Muscle of leg (tissue), 16 donors: ENCODE measurements at places on chromosomes 5 and 9. TPM values are rescaled to one million over a fixed set of nuclear protein-coding genes. Genes with fewer than 3 reads are reported as not detected.

GRCh38 chr9:137956039-137956438 lies 78.5 kb downstream of the CACNA1B start:
- DNase-seq: no peak

GRCh38 chr9:110815361-110815760 lies 146.8 kb downstream of the MUSK start:
- DNase-seq: peak; percentile 24

GRCh38 chr5:16784843-16785791 lies 151.0 kb downstream of the MYO10 start:
- DNase-seq: no peak

The ADAMTSL1 gene
- total RNA-seq: 25.0 TPM

GRCh38 chr5:139864716-139865483 lies 69.3 kb downstream of the PSD2 start:
- DNase-seq: no peak

The ABLIM3 gene
- 33.2 TPM for total RNA-seq

DNA sequence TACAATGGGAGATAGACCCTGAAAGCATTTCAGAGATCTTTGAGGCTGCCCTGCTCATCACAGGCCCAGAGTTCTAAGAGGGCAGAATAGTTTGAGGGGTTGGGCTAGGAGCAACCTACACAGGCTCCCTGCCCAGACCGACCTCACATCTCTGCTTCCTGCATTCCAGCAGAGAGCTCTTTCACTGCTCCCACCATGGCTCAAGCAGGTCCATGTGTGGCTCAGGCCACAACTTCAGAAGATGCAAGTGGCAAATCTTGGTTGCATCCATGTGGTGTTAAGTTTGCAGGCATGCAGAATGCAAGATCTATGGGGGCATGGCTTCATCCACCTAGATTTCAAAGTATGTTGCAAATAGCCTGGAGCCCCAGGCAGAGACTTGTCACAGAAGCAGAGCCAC lies 39.0 kb downstream of the GDA start:
- no peak for DNase-seq

GRCh38 chr5:31768046-31768445 lies 129.1 kb downstream of the PDZD2 start:
- no peak for DNase-seq

DNA sequence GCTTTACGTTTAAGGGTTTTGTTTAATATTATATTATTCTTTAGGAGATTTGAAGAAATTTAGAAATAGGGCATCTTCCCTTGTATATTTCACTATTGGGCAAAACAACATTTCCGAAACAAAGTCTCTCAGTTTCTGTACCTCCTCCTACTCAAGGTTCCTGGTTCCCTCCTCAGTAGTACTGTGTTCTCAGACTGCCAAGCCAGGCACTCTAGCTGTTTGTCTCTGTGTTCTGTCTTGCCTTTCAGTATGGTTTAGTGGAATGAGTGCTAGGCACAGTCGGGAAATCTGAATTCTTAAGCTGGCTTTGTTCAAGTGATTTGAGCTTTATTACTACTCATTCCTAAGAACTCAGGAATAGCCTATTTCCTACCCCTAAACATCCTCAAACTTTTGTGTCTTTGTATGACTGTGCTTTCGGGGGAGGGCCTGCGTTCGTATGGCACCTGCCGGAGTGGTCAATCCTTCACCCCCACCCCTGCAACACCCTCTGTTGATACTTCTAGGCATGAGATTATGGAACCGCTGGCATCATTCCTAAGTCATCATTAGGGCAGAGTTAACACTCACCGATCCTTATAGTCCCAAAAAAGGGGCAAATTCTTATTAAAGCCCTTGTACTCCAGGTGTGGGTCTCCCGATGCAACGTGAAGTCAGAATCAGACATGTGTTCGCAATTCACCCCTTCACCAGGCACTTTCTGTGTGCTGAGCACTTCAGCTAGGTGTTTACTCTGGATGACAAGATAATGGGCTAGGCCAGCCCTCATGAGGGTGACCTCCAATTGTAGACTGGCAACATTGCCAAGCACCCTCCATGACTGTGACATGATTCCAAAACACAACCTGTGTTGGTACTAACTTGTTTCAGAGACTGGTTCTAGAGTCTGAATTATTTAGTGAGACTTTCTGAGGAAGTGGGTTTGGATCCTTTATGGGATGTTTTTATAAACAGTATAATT lies 24.5 kb downstream of the SNX18 start:
- no peak for DNase-seq

- DNase-seq: peak; percentile 7
Observed at GRCh38 chr5:99061711-99062110, 132.9 kb upstream of the CHD1 start.

DNA sequence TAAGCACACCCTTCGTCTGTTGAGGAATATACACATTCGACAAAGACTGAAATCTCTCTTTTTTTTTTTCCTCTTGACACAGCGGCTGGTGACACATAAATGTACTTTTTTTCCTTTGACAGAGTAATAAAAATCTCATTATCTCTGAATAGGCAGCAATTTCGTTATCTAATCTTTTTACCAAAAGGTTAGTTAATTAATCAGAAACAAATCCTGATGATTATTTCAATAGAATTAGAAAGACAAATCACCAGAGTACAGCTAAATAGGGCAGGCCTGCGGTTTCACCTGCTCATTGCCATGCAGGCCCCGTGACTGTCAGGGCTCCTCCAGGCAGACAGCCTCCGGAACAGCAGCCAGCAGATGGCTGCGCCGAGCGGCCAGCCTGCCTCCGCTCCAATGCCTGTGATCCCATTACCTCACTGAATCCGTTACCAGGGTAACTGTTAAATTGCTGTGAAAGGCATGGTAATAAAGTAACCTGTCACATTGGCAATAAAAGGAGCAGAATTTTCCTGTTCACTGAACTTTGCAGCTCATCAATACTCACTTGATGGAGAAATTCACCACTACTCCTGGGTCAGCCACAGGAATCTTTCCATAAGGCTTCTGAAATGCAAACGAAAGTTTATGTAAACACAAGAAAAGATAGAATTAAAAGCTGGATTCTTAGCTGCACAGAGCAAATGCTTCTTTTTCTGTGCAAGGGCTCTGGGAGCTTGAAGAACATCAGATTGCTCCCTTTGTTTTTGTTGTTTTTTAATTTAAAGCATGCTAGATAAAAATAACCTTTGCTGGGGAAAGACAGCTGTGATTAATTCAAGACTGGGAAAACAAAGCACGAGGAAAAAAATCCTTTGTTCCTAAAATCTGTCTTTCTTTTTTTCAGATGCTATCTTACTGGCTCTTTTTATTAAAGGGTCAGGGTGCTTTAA lies 666.4 kb upstream of the ZNF608 start:
- DNase-seq: peak; percentile 93

GRCh38 chr9:32854271-32854670 lies 70.9 kb downstream of the TMEM215 start:
- no peak for DNase-seq

The CCL28 gene
- total RNA-seq: 0.22 TPM

DNA sequence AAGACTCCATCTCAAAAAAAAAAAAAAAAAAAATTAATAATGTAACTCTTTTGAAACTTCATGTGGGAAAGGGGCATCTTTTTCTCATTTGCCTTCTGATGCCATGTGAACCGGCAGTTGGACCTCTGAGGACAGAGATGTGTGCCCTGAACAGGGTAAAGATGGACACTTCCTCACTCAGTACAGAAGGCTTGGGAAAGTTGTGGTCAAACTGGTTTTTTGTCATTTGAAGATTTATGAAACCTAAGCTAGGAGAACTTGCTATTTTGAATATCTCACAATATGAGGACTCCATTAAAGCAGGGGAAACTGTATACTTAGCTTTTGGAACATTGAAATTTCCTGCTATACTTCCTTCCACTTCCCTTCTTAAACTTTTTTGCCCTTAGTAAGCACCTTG lies 147.5 kb upstream of the ALDH1B1 start:
- DNase-seq: no peak

GRCh38 chr5:95729115-95730010 lies 1.8 kb upstream of the RHOBTB3 start:
- DNase-seq: no peak

DNA sequence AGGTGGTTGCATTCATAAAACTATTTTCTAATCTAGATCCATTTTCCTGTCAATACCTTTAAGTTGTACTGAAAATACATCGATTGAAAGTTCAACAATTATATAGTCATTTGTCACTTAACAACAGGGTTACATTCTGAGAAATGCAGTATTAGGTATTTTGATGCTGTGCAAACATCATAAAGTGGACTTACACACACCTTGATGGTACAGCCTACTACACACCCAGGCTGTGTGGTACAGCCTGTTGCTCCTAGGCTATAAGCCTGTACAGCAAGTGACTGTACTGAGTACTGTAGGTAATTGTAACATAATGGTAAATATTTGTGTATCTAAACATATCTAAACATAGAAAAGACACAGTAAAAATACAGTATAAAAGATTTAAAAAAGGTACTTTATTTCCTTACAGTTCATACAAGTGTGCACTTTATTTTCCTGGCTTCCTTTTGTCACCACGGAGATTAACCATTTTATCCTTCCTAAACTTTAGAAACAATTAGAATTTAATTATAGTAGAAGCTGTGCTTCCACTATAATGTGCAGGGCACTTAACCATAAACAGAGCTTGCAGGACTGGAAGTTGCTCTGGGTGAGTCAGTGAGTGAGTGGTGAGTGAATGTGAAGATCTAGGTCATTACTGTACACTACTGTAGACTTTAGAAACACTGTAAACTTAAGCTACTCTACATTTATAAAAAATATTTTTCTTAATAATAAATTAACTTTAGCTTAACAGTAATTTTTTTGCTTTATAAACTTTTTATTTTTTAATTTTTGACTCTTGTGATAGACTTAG lies 42.9 kb upstream of the MEF2C start:
- DNase-seq: no peak

DNA sequence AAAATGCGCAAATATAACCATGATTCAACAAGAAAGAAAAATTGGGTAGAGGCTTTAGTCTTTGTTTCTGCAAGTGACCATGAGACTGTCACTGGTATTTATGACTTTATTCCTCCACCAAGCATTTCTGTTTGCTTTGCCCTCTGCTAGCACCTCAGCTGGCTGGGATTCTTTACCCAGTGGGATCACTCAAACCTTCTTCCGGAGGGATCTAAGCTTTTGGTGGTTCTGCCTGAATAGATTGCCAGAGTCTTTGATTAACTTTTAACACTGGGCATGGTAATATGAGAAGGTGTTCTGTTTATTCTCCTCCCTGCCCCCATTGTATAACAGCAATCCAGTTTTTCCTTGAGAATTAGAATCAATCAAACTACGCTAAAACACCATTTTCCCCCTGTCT lies 59.1 kb upstream of the FBN2 start:
- no peak for DNase-seq

DNA sequence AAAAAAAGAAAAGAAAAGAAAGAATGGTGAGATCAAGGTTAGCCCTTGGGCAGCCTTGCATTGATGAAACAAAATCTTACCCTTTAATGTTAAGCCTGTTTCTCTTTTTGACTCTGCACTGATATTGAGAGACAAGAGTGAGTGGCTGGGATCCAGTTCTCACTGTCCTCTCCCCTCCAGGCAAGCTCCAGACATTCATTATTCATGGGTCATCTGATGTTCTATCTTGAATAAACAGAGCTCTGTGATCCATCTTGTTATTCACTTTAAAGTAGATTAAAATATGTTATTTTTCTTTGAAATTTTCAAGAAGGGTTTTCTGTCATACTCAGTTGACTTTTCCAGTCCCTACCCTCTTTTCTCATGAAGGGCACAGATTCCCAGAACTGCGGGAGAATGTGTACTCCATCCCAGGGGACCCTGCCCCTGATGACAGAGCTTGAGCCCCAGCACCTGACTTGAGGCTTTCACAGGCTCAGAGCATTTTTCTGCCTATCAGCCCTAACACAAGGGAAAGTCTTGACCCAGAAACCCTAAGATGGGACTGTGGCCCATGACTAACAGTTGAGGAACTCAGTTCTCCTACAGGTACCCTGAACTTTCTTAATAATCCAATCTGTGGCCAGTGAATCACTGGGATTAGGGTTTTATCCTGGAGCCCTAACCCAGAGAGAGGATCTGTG lies 24.1 kb downstream of the ACTL7B start:
- DNase-seq: no peak

The COL5A1 gene
- 330 TPM for total RNA-seq

GRCh38 chr5:33423018-33423630 lies 17.6 kb upstream of the TARS1 start:
- DNase-seq: peak; percentile 63

DNA sequence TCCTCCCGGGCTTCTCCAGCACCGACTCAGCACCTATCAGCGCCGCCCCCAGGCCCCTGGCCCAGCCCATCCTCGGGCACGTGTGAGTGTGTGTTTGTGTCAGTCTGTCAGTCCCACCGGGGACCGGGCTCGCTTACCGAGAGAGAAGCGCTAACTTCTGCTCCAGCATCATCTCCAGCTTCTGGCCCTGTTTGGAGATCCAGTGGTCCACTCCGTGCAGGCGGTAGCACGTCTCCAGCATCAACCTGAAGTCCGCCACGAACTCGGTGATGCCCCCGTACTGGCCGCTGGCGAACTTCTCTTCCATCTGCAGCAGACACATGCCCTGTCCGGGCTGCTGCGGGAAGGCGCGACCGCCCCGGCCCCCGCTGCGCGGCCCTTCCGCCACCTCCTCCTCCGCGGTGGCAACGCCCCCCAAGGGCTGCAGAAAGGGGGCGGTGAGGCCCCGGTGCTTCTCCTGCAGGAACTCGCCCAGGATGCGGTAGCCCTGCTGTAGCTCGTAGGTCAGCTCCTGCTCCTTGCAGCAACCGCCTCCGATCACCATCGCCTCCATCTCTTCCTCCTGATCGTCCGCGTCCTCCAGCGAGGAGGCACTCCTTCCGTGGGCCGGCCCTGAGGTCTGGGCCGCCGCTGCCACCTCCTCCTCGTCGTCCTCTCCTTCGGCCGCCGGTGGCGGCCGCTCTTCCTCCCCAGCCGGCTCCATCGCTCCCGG lies 8.2 kb downstream of the RANBP6 start:
- peak; percentile 83 for DNase-seq

DNA sequence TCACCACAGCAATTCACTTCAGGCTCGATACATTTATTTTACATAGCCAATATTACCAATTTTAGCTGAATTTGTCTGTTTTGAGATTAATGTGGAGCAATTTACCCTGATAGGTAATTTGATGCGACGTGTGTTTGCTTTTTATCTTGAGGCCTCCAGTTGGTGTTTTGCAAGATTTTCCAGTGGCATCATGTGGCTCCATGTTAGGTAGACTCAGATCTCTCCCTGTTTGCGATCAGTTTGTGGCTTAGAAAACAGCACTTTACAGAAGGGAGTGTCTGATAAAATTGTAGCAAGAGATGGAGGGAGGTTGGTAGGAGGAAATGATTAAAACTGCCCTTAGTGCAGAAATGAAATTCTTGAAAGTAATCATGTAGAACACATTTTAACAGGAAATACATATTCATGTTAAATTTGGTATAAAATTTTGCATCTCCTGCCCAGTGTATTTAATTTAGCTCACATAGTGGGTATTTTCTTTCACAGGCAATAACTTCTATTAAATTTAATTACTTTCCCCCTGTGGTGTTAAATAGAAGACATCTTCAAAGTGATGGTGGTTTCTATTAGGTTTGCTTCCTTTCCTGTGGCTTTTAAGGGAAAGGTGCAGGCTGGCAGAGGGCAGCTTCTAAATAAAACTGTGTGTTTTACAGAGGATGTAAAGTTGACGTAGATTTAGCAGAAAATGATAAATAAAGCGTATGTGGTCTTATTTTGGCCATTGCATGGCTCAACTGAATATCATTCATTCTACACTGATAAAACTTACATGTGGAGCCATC lies 135.8 kb downstream of the KDM4C start:
- no peak for DNase-seq
